Kidney epithelial cell (primary cell): ENCODE measurements at places on chromosomes 2 and 18.

- DNase-seq: no peak
Measured at GRCh38 chr2:64859312-64860212, 129.6 kb upstream of the SLC1A4 start.

DNA sequence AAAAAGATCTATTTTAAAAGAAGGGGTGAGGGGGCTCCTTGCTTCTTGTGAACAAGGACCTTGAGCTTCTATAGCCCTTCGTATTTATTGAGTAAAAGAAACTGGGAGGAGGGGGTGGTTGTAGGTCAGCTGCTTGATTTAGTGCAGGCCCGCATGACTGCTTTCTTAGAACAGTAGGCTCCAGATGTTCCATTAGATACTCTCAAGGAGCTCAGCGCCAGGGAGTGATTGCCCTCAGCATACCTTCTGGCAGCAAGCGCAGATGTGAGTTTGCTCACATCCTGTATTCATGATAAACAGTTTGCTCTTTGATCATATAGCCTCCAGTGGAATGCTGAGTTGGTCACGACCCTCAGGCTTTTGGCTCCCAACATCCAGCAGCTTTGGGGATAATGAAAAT lies 108.9 kb upstream of the XPO1 start:
- no peak for DNase-seq

- DNase-seq: no peak
Measured at GRCh38 chr2:67948506-67948905, 114.3 kb downstream of the C1D start.

DNA sequence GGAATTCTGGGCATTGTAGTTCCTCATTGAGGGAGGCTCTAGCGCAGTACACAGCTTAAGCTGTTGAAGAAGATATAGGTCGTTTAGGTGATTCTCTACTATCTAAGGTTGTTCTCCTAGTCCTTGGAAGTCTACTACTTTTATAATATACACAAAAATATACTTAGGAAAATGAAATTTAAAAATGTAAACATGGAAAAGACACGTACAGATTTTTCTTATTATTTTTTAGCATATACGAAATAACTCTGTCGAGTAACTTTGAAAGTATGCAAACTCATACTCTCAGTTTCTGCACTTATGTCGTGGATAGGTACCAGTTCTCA lies 272 bp upstream of the FASTKD1 start:
- no peak for DNase-seq

GRCh38 chr18:50310080-50310479 lies 22.6 kb upstream of the CXXC1 start:
- no peak for DNase-seq

GRCh38 chr2:34012715-34013302 lies 413.7 kb upstream of the FAM98A start:
- peak; percentile 31 for DNase-seq

DNA sequence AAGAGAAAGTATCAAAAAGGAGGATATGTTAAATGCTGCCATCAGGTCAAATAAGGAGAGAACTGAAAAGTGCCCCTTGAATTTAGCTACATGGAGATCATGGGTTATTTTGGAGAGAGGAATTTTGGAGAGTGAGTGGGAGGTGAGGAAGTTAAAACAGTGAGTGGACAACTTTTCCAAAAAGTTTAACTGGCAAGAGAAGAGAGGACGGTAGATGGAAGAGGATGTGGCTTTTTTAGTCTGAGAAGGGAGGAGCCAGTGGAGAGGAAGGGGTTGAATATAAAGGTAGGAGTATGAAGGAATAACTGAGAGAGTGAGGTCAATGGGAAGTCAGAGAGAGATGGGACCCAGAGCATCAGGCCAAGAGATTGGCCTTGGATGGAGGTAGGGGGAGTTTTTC lies 62.5 kb upstream of the NFE2L2 start:
- no peak for DNase-seq

DNA sequence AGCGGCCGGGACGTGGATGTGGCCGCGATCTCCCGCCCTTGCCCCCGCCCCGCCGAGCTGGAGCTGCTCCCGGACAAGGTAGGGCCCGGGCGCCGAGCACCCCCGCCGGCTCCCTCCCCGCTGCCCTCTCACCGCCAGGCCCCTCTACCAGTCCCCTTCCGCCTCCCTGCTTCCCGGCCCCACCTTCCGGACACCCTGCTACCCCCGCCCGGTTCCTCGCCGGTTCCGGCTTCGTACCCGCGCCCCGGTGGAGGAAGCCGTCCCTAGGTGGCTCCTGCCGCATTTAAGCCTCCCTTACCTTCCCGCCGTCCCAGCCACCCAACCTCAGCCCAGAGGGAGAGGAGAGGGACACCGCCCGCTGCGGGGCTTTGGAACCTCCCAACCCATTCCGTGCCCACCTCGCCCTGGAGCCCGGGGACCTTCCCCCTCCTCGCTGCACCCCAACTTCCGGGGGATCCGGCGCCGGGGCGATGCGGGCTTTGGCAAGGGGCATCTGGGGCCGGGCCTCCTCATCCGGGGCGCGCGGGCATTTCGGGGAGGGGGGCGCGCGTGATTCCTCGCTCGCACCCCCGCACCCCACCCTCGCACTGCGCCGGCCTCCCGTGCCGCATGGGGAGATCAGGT lies 475 bp downstream of the B3GNT2 start:
- no peak for DNase-seq

DNA sequence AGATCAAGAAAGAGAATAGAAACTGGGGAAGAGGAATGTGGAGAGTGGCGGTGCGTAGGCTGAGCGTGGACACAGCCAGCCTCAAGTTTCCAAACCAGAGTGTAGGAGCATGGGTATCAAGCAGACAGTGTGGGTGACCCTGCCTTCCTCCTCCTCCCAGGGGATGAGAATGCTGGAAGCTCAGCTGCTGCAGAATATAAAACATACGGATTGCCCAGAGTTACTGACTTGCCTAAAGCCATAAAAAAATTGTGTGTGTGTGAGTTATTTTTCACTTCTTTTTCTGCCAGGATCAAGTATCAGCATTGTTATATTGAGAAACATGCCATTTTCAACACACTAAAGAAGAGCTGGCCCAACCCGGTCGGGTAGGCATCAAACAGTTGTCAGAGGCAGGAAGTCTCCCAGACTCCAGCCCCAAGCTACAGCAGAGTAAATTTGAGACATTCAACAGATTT lies 333.3 kb upstream of the ACVR2A start:
- DNase-seq: no peak

DNA sequence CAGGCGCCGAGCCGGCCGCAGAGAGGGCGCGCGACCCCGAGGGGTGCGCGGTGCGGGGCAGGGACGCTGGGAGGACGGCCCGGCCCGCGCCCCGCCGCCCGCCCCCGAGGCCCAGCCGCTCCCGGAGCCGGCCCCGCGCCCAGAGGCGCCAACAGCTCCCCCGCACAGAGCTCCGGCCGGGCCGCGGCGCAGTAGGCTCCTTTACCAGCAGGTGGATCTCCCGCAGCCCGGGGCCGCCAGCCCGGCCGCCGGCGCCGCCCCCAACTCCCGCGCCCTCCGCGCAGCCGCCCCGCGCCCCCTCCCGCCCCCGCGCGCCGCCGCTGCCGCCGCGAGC lies 258 bp downstream of the MGAT4A start:
- no peak for DNase-seq
